ENCODE measurements at places on chromosomes 6 and 20.

DNA sequence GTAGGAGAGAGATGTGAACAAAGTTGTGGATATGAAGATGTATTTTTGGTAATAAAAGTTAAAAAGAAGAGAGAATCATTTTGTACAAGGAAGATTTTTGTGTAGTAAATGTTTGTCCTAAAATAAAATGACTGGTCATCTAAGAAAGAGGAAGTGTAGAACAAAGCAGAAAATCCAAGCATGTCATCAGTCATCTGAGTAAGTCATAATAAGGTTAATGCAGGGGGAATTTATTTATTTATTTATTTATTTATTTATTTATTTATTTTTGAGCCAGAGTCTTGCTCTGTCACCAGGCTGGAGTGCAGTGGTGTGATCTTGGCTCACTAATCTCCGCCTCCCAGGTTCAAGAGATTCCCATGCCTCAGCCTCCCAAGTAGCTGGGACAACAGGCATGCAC lies 15.7 kb upstream of the CGA start:
- DNase-seq = no peak

- no peak for DNase-seq
Measured at GRCh38 chr6:166683477-166683876, 56.4 kb upstream of the RPS6KA2 start.

DNA sequence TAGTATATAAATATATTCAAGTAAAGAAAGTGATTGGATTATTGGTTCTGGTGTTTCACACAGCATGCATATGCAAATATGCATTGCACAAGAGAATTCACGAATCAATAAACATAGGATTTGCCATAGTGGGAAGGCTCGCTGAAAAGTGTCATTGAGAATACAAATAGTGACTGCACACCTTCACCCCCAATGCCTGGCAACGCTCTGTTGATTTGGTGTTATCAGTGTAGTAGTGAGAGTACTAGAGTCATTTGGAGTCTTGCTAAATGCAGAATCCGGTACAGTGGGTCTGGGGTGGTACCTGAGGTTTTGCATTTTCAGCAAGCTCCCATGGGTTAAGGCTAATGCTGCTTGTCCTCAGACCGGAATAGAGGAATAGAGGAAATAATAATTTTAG lies 49.7 kb upstream of the NAA20 start:
- DNase-seq = no peak

DNA sequence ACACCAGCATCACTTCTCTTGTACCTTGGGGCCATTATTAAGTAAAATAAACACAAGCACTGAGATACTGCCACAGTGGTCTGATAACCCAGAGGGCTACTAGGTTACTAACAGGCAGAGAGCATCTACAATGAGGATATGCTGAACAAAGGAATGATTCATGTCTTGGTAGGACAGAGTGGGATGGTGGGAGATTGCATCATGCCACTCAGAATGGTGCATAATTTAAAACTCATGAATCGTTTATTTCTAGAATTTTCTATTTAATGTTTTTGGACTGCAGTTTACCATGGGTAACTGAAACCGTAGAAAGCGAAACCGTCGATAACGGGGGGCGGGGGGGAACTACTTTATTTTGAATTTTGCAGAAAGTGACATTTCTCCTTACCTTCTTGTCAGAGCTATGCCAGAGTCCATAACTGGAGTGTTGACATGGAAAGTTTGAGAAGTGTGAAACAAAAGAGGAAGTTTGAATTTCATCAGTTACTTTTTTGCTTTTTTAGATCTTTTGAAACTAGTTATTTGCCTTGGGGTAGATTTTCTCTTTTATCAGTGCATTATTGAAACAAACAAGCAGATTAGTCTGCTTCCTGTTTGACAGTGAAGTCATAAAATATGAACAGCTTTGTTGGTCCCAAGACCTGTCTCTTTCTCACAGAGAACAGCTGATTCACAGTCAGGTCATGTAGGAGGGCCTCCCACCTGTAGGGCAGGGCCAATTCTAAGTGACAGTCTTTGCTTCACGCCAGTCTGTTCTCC lies 124.9 kb downstream of the KLHL32 start:
- DNase-seq = no peak

DNA sequence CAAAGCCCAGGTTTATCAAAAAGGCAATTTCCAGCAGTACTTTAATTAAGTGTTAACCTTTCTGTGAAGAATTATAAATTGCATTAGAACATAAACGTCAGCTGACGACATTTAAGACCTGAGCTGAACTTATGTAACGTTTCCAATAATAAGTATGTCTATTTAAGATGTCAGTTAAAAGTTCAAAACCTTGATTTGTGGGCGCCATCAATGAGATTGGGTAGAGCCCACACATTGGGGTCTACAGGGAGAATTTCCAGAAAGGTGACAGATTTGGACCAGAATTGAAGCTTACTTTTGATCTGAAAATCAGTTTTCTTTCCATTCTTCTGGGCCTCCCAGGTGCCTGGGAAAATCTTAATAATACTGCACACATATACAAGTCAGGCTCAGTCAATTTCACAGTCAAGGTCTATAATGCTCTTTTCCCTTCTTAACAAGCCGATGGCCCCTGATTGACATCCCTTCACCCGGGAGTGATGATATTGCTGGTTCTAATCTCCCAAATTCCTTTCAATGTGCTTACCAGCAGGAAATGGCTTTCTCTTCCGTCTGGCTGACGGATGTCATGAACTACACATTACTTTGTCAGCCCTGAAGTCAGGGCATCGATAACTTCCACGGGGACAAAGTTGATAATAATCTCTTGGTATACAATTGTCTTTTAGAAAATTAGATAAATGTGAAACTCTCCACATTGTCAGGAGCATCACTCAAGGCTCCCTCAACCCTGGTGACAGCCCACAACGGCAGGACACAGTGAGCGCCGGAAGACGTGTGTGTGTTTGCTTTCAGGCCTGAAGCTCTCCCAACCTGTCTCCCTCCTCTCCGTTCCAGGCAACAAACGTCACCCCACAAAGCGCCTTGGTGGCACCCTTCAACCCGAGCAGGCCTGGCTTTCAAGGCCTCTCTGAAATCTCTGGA lies 396.5 kb upstream of the CNR1 start:
- no peak for DNase-seq

- no peak for DNase-seq
Measured at GRCh38 chr6:9121549-9121948, 686.2 kb upstream of the SLC35B3 start.

DNA sequence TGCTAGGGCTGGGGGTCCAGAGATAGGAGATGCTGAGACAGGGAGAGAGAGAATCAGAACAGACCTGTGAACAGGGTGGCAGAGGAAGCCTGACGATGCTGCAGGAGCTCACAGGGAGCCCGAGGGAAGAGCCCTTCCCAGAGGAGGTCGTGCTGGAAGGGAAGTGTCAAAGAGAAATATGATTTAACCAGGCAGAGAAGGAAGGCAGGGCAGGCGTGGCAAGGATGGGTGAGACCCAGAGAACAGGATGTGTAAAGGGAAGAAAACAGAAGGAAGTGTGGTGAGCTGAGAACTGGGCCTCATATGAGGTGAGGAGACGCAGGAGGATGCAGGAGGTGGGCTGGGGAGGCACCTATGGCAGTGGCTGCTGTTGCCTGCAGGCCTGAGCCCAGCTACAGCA lies 105.6 kb downstream of the ZDHHC14 start:
- no peak for DNase-seq

- DNase-seq = no peak
Measured at GRCh38 chr6:142966294-142966693, 21.3 kb upstream of the HIVEP2 start.

- no peak for DNase-seq
Measured at GRCh38 chr6:72820906-72821305, 199.0 kb downstream of the KCNQ5 start.

DNA sequence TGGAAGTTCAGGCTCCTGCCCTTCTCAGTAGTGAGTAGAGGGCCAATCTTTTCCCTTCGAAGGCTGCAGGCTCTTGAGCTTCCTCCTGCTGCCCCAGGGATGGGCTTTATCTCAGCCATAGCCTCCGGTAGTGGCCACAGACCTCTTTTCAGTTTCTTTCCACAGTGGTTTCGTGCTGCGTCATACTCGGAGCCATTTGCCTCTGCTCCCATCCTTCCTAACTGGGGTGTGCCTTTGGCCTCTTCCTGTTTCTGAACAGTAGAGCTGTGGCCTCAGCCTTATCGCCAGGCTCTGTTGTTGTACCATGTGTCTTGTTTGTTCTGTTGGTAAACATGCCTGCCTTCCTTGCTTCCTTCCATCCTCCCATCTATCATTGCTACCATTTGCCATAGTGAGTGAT lies 54.1 kb downstream of the TULP4 start:
- DNase-seq = no peak

- no peak for DNase-seq
Measured at GRCh38 chr6:30893001-30893591, 8.8 kb downstream of the DDR1 start.

DNA sequence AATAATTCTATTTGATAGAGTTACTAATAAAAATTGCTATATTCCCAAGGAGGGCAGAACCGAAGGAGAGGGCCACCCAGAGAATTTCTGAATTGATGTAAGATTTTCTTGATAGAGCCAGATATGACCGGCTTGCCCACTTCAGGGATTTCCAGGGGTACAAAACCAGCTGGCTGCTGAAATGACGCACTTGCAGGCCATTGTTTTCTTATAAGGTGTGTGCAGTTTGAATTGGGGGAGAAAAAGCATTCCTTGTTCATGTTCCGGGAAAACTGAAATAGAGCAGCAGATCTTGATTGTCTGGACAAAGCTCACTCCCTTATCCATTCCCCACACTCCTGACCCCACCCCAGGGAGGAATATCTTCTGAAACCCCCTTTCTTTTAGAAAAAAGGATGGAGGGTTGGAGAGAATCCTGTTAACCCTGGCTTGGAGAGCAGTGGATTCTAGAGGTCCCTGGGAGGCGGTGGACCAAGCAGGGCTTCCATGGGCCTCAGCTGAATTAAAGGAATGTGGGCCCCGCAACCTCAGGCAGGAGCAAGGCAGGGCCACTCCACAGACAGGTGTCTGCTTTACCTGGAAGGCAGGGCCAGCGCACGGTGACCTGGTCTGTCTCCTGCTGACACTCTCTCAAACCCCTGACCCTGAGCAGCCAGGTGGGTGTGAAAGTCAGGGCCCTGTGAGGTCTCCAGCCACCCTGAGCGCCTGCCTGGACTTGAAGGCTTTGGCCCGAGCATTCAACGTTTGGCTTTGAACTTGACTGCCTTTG lies 96.4 kb downstream of the TMEM170B start:
- no peak for DNase-seq

- DNase-seq = no peak
Measured at GRCh38 chr6:106090001-106090400, 3.9 kb downstream of the PRDM1 start.

- DNase-seq = no peak
Measured at GRCh38 chr6:16122197-16122596, 6.7 kb upstream of the MYLIP start.

DNA sequence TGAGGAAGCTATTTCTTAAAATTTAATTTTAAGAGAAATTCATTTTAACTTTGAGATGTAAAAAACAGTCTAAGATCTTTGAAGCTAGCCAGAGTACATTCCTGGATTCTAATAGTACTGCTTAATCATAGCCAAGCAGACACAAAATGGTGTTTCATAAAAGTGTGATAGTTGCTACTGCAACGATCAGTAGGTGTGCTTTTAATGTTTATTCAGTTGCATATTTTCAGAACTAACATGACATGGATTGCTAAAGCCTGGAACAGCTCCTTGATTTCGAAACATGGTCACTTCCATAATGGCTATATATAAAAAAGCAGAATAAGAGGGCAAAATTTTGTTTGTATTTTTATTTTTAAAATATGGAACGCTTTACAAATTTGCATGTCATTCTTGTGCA lies 35.5 kb downstream of the SESN1 start:
- DNase-seq = no peak

- DNase-seq = no peak
Measured at GRCh38 chr6:13113376-13113775, 215.0 kb downstream of the TBC1D7 start.

DNA sequence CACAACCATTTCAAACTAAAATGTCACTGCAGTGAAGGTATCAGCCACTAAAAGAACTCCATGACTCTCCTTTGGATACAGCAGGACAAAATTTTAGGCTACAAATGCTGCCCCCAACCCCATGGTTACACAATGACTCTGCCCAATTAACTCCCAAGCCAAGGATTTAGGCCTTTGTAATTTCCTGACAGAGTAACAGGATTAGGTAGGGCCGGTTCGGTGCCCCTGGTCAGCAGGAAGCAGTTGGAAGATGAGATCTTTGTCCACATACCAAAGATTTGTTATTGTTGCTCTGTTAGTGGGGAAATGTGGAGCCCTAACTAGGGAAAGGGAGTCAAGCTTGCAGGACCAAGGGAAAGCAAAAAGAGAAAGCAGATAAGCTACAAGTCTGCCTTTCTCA lies 26.7 kb upstream of the RIPK1 start:
- no peak for DNase-seq

DNA sequence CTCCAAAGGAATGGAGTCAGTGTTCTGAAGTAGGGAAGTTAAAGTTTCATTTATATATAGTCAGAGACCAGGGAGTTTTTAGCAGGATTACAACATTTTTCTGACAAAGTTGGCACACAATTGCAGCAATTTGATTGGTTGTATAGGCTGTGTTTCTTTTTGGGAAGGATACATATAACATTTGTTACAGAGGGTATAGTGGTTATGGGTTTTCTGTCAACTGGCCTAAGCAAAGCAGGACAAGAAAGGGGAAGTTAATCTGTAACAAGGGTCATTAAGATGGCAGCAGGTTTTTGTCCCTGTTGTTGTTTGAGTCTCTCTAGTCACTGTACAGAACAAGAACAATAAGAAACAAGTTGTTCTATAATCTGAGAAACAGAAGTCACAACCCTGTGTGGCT lies 41.4 kb downstream of the TPD52L1 start:
- DNase-seq = no peak

DNA sequence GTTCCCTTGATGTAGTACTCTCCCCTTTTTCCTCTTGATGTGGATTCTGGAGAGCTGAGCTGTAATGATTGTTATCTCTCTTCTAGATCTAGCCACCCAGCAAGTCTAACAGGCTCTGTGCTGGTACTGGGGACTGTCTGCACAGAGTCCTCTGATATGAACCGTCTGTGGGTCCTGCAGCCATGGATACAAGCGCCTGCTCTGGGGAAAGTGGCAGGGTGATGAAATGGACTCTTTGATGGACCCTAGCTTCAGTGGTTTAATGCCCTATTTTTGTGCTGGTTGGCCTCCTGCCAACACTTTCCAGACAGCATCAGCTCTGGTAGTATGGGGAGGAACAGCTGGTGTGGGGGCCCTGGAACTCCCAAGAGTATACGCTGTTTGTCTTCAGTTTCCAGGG lies 216.3 kb downstream of the ADGRG6 start:
- DNase-seq = no peak

- DNase-seq = no peak
Measured at GRCh38 chr6:69026243-69026642, 391.2 kb downstream of the ADGRB3 start.

DNA sequence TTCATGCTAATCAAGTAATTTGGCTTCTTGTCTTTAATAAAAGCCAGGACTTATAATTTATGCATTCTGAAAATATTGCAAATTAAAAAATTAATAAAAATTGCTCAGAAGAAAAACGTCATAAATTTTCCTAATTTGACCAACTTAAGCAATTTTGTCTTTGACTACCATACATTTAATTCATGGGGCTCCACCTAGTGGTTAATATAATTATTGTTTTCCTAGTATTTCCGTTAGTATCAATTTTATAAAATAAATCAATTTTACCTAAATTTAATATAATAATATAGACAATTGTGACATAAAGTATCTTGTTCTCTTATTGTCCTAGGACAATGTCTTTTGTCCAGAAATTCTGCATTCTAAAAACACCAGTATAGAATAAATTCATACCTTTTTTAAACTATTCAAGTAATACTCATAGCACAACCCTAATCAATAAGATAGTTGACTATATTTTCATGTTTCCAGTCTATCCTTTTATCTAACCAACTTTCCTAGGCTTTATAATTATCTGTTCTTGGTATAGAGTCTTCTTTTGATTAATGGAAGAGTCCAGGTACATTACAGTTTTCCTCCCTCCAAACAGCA lies 319.9 kb downstream of the TRDN start:
- no peak for DNase-seq
